ENCODE measurements at places on chromosomes 2 and 18.
A peak's percentile ranks its signal among the peaks of the same experiment; 100 is the strongest.

DNA sequence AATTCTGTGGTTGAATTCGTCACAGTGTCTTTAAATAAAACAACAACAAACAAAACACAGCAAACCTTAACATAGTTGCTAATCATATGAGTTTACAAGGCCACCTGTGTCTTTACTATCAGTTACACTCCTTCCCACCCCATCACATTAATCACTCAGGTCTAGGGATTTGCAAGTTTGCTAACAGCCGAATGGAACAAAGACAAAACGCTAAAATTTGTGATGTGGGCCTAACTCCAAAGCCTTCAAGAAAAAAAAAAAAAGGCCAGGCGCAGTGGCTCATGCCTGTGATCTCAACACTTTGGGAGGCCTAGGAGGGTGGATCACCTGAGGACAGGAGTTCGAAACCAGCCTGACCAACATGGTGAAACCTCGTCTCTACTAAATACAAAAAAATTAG, 566 bp upstream of the POLI start:
- DNase-seq = no peak

DNA sequence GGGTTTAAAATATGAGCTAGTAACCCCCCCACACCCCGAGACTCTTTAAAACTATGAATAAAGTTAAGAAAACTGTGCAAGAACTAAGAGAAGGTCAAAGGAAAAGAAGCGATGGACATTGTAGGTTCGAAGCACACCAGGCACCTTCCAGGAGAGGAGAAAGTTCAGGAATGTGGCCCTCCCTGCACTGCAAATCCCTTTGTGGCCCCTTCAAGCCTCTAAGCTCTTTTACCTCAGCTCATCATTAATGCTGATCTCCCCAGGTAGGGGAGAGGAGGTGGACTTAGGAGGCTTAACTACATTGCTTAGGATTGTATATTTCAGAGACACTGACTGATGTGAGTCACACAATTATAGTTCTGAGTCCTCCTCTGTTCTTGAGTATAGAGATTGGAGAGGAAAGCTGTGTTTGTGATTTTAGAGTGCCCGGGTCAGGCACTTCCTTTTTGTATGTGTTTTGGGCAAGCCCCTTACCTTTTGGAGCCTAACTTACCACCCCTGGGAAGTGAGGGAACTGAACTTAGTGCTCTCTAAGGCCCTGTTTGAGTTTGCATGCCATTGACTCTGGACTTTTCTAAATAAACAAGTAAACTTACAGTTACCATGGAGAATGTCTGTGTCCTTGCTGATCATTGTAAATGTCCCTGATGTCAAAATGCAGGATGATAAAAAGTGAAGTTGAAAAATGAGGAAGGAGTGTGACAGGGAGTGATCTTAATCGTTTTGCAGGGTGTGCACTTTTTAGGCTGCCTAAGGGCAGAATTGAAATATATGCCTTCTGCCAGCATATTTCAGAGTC, 140.8 kb upstream of the ZEB2 start:
- DNase-seq = no peak

DNA sequence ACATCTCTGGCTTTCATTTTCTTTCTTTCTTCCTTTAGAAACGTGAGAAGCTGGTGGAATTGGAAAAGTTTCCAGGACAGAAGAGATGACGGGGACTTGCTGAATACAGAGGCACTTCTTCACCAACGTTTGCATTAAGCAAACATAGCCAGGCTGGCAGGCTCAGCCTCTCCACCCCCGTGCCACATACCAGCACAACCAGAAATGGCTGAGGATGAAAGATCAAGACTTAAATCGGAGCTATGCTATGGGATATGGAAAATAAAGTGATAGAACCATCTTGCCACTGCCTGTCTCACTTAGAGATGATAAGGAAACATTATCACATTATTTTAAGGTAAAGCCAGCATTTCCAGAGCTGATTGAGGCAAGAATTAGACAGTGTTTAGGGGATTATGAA, 483.3 kb downstream of the BCL11A start:
- no peak for DNase-seq

DNA sequence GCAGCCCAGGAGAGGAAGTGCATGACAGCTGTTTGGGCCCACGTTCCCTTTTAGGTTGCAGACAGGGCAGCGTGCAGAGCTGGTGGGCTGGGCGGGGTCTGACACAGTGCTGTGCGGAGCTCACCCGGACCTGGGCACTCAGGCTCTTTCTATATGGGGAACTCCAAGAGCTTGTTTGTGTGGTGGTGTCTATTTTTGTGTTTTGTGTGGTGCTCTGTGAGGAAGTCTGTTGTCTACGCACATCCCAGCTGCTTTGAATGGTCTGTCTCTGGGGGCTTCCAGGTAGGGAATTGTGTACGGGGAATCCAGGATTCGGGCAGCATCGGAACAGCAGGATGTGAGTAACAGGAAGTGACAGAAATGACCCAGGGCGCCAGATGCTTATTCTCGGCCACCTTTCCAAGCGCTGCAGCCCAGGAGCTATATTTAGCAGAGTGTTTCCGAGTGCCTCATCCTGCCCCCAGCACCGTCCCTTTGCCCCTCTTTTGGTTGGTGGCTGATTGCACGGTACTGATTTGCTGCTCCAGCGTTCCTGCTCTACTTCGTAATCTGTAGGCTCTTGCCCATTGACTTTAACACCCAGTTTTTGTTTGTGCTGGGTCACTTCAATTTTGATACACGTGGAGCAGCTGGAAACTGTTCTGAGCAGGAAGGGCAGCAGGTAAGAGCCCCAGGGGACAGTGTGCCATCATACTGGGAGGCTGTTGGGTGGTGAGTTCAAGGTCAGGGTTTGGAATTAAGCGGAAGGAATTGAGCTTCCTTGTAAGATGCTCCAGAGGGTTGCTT, 64.7 kb downstream of the DGKD start:
- peak; percentile 38 for DNase-seq

GRCh38 chr2:3264010-3264744, 113.4 kb downstream of the EIPR1 start:
- DNase-seq = no peak

DNA sequence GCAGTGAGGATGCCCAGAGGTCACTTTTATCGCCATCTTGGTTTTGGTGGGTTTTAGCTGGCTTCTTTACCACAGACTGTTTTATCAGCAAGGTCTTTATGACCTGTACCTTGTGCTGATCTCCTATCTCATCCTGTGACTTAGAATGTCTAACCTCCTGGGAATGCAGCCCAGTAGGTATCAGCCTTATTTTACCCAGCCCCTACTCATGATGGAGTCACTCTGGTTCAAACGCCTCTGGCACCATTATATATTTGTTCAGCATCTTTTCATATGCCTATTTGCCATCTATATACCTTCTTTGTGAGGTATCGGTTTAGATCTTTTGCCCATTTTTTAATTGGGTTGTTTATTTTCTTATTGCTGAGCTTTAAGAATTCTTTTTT, 7.2 kb upstream of the CCNT2 start:
- DNase-seq = no peak

GRCh38 chr2:215392687-215393270, 43.1 kb downstream of the FN1 start:
- no peak for DNase-seq

DNA sequence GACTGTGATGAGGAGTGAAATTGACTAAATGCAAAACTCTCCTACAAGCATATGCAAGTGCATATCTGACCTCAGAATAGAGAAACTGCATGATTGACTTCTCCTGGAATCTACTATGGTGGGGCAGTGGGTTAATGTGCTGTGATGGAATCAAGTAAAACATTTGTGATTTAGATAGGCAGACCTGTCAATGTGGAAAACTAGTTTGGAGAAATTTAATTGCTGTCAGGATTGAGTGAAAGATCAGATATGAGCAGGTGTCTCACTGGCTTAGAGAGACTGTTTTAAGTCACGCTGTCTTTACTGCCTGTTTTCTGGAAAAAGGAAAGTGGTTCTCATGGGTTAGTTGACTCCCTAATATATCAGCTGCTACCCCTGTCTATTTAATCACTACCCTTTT, 881.0 kb upstream of the CNTNAP5 start:
- DNase-seq = no peak

- peak; percentile 19 for DNase-seq
Measured at GRCh38 chr2:88590998-88591613, 36.2 kb downstream of the EIF2AK3 start.

- DNase-seq = no peak
Measured at GRCh38 chr2:53785366-53785765, 1.4 kb downstream of the ASB3 start.

GRCh38 chr2:129903586-129904425, 75.7 kb upstream of the RAB6C start:
- no peak for DNase-seq

GRCh38 chr2:23492337-23492675, 107.3 kb downstream of the KLHL29 start:
- no peak for DNase-seq

- no peak for DNase-seq
Measured at GRCh38 chr2:226934546-226935201, 98.8 kb downstream of the RHBDD1 start.

- DNase-seq = no peak
Measured at GRCh38 chr2:137737559-137737958, 226.7 kb upstream of the HNMT start.

DNA sequence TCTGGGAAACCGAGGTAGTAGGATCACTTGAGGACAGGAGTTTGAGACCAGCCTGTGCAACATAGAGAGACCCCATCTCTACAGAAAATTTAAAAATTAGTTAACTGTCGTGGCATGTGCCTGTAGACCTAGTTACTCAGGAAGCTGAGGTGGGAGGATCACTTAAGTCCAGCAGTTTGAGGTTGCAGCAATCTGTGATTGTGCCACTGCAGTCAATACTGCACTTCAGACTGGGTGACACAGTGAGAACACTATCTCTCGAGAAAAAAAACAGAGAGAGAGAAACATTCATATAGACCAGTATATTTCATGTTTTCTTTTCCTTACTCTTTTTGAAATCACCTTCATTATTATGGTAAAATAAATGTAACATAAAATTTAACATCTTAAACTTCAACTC, 290.7 kb upstream of the CYP26B1 start:
- DNase-seq = no peak

- DNase-seq = no peak
Measured at GRCh38 chr2:9675415-9676351, 44.9 kb upstream of the YWHAQ start.

- no peak for DNase-seq
Measured at GRCh38 chr18:78180741-78181140, 798.9 kb upstream of the SALL3 start.

DNA sequence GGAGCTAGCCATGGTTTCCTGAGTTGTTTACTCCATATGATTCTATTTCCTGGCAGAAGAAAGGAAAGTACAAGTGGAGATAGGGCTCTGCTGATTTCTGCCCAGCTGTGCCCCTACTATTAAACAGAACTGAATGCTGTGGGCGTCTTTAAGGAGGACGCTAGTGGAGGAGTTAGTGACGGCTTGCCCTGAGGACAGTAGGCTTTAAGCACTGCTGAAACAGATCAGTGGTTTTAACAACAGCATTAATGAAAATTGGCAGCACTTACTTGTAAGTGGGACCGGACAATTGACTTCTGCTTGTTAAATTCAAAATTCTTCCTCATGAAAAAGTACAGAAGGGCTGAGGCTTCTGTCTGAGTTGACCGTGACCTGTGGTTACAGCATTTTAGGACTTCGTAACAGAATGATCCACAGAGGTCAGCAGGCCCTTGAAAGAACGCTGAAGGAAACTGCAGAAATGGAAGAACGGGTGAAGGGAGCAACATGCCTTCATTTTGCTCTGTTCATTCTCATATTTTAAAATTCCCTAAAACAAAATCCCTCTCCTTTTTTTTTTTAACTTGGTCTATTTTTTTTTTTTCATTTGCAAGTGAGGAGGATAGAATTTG, 80.6 kb upstream of the CCDC195 start:
- DNase-seq = no peak

GRCh38 chr2:38959938-38960608, 70.4 kb downstream of the ARHGEF33 start:
- DNase-seq = peak; percentile 59

DNA sequence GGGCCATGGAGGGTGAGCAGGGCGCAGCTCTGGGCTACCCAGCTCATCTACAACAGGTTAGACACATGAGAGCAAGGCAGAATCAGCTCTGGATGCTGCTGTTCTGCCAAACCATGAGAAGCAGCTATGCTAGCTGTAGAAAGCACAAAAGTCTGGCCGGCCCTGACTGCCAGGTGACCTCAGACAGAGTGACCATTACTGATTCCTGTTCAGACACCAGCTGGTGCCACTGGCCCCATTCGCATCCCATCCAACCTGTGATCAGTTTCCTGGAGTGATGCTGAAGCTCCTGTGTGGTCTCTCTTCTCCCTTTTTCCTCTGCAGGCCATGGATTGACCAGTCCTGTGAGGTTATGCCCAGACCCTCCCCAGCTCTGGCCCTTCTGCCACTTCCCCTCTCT, 14.3 kb downstream of the RBMS1 start:
- DNase-seq = no peak

DNA sequence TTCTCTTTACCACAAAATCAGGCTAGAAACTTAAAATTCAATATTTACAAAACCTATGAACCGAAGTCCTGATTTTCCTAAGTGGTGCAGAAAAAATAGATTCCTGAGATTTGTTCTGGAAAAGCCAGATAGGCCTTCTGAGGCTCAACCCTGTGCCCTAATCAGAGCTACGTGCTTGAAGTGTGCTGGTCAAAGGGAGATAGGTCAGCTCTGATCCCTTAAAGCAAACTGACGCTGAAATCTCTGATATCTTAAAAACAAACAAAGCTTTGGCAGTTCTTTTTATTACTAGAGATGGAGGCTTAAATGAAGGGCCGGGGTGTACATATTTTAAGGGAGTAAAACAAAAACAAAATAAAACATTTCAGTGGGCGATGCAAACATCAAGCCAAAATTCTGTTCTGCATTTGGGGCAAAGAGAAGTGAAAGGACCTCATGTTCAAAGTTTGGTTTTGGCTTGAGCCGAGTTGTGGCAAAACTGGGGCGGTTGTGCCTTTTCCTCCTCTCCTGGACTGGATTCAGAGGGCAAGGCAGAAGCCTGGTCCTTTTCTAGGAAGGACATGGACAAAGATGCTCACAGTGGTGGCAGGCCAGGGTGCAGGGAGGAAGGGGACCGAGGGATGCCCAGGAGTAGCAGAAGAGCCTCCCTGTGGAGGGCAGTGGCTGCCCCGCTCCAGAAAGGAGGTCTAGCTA, 295.0 kb downstream of the CDCA7 start:
- DNase-seq = no peak

DNA sequence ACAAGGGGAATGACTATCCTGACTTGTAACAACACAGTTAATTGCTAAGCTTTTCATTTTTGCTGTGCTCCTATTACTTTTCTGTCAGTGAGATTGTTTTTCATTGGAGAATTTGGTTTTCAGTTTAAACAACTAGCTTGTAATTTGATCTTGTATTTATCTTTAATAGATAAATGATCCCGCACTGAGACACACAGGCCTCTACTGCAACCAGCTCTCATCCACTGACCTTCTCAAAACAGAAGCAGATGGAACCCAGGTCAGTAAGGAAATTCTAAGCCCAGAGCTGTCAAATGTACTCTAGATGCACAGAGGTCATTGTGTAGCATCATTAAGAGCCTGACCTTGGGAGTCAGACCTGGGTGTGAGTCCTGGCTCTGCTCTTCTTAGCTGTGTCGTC, 30.7 kb downstream of the PTRHD1 start:
- no peak for DNase-seq

GRCh38 chr2:234500394-234501006, 3.6 kb upstream of the ARL4C start:
- peak; percentile 72 for DNase-seq
